ENCODE measurements at places on chromosomes 12 and 14.

DNA sequence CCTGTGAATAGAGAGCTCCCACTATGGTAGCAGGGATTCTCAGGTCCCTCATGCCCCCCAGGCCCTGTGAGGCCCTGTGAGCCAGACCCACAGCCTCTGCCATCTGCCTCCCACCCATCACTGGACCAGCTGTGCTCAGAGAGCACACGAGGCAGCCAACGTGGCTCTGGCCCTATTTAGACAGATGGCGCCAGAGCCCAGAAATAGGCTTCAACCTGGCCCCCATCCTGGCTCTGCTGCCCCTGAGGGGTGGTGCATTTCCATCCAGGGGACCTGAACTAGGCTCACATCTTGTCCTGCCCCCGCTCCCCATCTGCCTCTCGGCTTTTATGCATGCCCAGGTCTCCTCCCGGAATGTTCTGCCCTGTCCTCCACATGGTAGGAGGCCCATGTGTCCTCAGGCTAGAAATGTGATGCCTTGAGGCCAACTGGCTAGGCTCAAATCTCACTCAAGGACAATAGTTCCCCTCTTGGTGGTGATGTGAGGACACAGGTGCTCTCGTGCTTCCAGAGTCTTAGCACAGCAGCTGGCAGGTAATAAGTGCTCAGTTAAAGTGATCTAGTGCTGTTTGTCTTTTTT lies 18.9 kb downstream of the TMEM63C start:
- peak; percentile 65 for DNase-seq

DNA sequence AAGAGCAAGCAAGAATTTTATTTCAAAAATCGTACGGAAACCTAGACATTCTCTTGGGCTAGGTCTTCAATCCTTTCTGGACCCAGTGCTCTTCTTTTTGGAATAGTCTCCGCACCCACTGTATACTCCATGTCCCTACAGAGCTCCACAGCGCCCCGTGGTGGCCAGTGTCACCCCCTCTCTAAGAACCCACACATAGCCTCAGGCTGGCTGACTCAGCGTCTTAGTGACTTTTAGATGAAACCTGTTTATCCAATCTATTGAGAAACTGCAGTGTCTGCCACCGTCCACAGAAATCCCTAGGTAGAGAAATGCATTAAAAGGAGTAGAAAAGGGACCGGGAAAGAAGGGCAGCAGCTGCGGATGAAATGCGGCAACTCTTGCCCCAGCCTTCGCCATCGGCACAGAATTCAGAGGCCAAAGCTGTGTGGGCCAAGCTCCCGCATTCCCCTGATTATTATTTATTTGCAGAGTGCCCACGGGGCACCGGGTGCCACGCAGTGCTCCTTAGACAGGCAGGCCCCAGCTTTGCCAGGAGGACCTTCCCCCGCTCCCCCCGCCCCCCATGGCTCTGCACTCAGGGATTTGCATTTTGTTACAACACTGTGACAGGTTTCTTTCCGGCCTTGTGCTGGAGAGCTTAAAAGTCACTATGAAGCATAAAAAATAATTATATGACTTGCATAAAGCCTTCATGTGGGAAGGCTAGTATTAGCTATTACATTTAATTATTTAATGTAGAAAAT lies 170.1 kb upstream of the FKBP4 start:
- DNase-seq = peak; percentile 63

DNA sequence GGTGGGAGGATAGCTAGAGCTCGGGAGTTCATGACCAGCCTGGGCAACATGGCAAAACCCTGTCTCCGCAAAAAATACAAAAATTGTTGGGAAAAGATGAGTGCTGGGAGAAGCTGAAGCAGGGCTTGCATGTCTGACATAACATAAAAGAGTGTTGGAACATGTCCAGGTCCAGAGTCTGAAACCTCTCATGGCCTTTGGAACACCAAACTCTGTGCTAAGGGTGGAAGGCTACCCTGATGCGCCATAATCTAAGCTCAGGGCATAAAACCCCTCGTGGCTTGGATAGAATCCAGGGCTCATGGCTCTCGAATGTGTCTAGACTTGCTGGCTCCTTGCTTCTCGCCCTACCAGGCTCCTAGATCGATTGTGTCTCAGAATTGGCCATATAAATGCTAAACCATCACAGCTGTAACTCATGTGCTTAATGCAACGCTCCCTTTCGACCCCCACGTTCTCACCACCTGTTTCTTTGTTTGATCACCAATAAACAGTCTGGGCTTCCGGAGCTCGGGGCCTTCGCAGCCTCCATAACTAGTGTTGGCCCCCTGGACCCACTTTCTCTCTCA lies 6.7 kb upstream of the CLEC7A start:
- DNase-seq = peak; percentile 17

DNA sequence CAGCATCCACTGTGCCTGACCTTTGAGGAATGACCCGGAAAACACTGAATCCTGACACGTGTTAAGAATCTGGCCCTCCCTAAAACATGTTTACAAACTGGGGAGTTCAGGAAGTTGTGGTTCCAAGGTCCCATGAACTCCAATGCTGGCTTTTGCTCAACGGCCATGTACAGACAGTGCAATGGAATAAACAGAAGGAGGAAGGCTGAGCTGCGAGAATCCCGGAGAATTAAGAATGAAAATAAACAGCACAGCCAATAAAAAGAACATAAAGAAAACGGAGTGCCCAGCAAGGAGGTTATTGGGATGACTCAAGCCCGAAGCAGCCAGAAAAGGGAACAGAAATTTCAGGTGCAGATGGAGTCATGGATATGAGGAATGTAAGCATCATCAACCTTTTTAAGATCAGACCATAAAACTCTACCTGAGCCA lies 32.3 kb downstream of the BCL11B start:
- no peak for DNase-seq

- DNase-seq = no peak
Measured at GRCh38 chr14:54737132-54737711, 165.4 kb downstream of the GCH1 start.

DNA sequence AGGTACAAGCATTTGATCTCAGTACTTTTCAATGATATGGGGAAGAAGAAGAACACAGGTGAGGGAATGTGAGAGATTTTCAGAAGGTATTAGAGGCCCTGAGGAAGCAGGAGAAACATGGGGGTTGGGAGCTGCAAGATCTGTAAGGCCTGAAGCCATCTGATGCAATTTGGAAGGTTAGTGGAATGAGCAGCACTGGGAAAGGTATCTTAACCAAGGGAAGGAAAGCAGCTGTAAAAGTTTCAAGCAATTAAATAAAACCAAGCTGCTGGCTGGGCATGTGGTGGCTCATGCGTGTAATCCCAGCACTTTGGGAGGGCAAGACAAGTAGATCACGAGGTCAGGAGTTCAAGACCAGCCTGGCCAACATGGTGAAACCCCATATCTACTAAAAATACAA lies 104.4 kb upstream of the PARP11 start:
- no peak for DNase-seq

DNA sequence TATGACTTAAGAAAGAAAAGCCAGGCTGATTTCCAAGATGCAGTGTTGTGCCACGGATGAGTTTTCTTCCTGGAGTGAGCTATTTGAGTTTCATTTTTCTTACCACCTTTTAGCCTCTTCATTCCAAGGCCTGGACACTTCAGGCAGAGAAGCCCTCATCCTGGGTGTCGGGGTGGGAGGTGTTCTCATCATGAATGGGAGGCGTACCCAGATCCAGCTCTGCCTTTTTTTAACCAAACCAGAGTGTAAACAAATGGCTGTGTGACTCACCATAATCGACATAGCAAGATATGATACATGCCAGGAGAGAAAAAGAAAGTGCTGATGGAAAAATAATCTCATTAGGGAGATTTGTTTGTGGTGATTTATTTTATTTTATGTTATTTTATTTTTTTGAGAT lies 79.9 kb downstream of the ARF6 start:
- DNase-seq = no peak

DNA sequence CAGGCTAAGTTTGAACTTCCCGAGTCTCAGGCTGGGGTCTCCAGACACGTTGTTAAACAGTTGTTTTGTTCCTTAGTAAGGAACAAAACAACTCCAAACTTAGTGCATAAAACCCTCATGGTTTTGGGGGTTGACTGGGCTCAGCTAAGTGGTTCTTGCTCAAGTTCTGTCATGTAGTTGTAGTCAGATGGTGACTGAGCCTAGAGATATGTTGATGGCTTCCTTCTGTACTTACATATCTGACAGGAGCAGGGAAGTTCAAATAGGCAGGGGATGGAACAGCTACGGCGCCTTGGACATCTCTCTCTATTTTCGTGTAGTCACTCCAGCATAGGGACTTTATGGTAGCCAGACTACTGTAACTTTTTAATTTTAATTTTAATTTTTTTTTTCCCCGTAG lies 45.7 kb downstream of the SPATS2 start:
- no peak for DNase-seq

- no peak for DNase-seq
Measured at GRCh38 chr12:34288963-34289345, 266.7 kb downstream of the ALG10 start.

DNA sequence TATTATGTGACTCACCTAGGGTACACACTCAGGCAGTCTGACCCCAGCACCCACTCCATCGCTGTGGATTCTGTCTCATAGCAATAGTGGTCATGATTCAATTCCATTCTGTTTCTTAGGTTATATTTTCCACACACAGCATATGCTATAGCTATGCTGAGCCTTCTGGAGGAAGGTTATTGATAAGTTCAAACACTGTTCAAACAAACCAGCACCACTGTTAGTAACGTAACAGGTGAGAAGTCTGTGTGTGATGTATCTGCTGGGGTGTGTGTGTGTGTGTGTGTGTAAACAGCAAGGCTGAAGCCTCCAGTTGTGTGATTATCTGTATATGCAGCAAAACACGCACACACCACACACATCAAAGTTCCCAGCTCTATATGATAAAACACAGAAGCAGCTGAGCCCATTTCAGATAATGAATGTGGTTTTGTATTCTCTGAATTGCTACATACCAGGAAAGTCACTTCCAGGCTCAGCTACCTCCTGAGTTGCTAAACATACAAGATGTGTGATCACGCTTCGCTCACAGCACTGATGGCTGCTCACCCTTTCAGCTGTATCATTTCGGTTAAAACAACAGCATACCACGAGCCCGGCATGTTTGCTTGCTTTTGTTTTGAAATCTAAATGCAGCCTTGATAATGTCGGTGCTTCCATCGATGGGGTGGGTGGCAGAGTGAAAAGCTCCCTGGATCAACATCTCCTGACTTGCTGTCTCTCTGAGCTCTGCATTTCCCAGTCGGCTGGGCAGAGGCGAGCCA lies 6.8 kb upstream of the SYNE3 start:
- no peak for DNase-seq

DNA sequence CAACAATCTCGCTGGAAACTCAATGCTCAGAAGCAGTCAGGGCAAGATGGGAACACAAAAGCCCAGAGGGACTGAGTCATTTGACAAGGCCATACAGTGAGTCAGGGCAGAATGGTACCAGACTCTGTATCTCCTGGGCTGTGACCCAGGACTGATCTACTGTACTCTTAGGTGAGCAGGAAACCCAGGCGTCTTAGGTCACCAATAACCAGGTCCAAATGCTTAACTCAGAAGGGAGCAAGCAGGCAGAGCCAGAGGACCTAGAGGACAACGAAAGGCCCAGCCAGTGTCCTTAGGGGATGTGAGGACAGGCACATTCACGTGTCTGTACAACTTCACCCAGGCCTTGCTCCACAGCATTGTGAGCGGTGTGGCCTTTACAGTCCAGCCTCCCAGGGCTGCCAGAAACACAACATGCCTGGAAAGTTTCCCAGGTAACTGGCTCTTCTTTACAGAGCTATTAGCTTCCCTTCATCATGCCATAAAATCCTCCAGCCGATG lies 69.9 kb downstream of the ARL6IP4 start:
- no peak for DNase-seq

GRCh38 chr12:121789800-121790728 lies 3.4 kb downstream of the RHOF start:
- DNase-seq = no peak

DNA sequence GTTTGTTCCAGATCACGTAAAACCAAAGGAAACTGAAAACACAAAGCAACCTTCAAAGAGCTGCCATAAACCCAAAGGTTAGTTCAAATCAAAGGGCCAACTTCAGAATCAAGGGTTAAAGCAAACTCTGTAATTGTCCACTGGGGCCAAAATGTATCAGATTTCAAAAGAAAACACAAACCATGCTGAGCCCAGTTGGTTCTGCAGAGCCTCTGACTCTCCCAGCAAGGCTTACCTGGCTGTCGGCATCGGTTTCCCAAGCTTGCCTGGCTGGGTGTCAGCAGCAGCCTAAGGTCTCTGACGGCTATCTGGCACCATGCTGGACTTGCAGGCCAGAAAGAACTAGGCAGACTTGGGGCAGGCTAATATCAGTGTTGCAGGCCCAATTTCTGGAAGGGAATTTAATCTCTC lies 125.3 kb downstream of the DAD1 start:
- no peak for DNase-seq

DNA sequence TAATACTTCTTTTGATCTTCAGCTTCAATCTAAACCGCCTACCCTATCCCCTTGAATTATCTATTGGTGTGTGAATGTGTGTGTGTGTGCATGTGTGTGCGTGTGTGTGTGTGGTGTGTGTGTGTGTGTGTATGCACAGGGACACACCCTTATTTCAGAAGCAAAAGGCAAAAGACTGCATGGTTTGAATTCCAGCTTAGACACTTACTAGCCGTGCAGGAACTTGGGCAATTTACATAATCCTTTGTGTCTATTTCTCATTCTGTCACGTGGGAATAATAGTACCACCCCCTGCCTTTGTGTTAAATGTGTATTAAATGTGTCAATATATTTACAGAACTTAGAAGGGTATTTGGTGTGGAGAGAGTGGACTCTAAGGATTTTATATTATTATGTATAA lies 251.7 kb downstream of the TMEM132C start:
- no peak for DNase-seq

- DNase-seq = no peak
Measured at GRCh38 chr12:46609674-46610073, 216.1 kb downstream of the SLC38A4 start.

- no peak for DNase-seq
Measured at GRCh38 chr12:126369487-126370463, 1304.5 kb downstream of the AACS start.

GRCh38 chr14:68297876-68298468 lies 478.4 kb downstream of the RAD51B start:
- DNase-seq = no peak

DNA sequence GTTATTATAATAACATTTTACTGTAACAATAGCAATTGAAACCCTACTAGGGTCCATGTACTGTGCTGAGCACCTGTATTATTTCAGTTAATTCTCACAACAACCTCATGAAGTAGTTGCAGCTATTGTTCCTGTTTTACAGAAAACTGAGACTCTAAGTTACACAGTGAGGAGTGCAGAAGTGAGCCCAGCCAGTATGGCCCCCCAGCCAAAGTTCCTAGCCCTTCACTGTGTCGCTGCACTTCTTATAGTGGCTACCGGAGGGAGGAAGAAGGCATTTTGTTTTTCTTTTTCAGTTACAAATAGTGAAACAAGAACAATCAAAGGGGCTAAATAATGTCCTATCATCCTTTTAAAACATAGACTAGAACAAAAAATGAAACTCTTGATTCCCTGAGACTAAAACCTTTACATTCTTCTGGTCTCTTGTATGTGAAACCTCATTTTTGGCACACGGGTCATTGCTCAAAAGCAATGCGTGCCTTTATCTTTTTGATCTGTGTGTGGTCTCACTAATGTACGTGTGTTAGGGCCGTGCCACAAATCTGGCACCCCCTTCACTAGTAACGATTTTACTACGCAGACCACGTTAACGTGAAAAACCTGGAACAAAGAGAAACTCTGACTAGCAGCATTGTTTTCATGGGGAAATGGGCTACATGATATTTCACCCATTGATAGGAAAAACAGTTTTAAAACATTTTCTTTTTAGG lies 88.7 kb downstream of the LLPH start:
- DNase-seq = no peak

- no peak for DNase-seq
Measured at GRCh38 chr12:55929306-55929791, 1.6 kb upstream of the DGKA start.

GRCh38 chr12:29533815-29534489 lies 36.5 kb upstream of the OVCH1 start:
- DNase-seq = no peak

All from NCI-H82 (cell line).